ENCODE measurements at places on chromosomes 11 and 22. TPM values are rescaled to one million over a fixed set of nuclear protein-coding genes. Genes with fewer than 3 reads are reported as not detected.

Gene MFNG
- 3.0 TPM for total RNA-seq

Gene SLC22A25
- total RNA-seq: not detected

Gene CNTF
- total RNA-seq: 1.5 TPM

Gene PDE2A
- total RNA-seq: 1.2 TPM

All from A549 treated with CpdA at 1 μM for 4 hours (cell line).